ENCODE measurements at places on chromosomes 1 and 21.

DNA sequence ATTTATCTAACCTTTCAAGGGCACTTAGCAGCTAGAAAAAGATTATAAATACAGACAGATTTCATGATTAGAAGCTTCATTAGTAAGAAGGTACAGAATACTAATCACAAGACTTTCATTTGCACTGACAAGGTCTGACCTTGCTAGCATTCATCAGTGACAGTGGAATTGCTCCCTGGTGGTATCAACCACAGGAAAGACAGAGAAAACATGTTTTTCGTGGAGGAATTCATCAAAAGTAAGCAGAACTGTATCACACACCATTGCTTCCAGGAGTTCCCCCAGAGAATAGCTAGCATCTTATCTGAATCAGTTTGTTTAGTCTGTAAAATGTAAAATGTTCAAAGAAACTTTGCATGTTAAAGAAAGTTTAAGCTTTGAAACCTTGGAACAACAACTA, 20.6 kb upstream of the CRB1 start:
- no peak for DNase-seq

DNA sequence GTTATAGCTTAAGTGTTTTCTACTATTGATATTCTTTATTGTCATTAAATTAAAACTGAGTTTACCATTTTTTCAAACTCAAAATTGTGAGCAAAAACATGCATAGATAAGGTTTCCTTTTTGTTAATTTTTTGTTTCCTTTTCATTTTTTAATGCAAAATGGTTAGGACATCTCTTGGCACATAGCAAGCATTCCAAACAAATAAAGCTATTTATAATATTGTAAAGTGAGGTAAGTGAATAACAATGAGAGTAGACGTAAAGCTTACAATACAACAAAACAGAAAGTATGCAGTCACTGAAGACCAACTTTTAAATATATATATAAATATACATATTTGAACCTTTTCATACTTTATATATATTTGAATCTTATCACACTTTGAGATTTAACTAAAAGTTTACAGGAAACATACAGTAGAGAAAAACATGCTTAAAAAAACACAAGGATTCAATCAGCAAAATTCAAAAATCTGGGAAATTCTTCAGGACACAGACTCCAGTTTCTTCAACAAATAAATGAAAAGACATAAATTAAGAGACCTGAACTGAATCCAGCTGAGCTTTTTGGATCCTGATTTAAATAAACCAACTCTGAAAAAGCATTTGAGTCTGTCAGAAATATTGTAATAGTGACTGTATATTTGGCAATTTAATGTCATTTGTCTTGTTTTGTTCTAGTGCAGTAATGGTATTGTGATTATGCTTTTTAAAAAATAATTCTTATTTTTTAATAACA, 67.5 kb upstream of the SAMSN1 start:
- no peak for DNase-seq

DNA sequence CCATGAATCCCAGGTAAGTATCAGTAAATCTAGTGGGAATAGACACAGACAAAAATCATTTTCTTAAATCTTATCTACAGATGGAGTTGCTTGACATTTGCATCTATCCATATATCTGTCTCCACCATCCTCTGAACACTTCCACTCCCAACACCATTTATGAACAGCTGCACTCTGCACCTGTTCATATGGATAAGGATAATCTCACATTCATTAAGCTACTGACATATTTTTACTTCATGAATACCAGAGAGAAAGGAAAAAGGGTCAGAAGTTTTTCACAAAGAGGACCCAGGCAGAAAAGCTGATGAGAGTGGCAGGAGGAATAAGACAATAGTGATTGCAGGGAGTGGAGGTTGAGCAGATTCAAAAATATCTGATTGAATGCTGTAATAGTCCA, 222.6 kb downstream of the DNAH14 start:
- DNase-seq, result no peak

GRCh38 chr1:9654051-9654833, 2.7 kb downstream of the PIK3CD start:
- no peak for DNase-seq

DNA sequence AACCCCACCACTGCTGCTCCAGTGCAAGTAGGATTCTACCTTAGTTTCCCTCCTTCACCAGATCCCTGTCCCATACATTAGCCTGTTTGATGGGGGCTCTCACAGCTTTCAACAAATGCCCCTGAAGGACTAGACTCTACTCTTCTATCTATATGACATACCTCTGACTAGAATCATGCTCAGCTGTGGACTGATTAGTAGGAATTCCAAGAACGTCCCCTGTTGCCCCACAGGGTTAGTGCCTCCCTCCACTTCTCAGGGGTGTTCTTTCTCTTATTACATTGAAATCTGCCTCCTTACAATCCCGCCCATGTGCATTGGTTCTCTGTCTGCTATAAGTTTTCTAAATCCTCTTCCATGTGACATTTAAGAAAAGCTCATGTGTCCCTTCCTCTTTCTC, 375.9 kb upstream of the DUSP10 start:
- DNase-seq, result no peak

GRCh38 chr1:17141441-17142197, 22.4 kb upstream of the PADI2 start:
- DNase-seq, result no peak

GRCh38 chr1:203353486-203353885, 2.6 kb upstream of the FMOD start:
- DNase-seq, result no peak

DNA sequence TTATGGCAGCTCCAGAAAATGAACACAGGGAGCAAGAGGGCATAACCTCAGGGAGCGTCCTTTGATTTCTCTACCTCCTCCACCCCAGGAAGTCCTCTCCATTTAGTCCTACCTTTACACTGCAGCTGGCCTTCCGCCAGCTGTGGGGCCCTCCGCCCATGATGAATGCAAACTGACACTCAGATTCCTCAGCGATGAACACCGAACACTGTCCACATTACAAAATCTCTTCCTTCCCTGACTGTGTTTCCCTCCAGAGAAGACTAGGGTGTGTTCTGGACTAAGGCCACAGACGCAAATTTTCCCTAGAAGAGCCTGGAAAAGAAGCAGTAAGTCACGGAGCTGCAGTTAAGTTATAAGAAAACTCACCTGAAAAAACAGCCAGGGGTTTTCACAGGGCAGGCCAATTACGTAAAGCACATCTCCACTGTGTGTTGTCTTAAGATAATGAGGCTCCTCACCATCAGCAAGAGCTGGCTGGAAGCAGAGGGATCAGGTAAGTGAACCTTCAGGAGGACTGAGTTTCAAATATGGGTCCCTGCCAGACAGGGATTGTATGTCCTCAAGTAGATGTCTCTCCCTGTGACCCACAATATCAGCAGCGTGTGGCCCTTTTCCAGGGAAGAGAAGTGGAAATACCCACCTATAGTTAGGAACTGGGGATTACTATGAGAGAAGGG, 46.3 kb upstream of the ATP1B1 start:
- DNase-seq, result no peak

- no peak for DNase-seq
These were observed 11.7 kb downstream of the UBE2G2 start for GRCh38 chr21:44789880-44790279.

DNA sequence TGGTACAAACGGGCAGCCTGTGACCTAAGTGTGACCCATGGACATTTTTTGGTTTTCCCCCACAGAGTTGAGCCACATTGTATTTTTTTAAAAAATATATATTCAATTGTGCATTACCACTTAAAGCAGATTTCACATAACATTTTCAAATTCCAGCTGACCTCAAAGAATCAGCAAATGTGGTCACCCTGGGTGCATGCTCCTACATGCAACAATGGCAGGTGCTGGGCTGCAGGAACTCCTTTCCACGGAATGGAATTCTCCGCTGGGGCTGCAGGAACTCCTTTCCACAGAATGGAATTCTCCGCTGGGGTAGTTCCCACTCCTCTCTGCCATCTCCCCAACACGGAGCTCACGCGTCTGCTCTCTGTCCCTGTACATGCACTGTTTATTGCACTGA, 68.7 kb downstream of the MAP10 start:
- no peak for DNase-seq

DNA sequence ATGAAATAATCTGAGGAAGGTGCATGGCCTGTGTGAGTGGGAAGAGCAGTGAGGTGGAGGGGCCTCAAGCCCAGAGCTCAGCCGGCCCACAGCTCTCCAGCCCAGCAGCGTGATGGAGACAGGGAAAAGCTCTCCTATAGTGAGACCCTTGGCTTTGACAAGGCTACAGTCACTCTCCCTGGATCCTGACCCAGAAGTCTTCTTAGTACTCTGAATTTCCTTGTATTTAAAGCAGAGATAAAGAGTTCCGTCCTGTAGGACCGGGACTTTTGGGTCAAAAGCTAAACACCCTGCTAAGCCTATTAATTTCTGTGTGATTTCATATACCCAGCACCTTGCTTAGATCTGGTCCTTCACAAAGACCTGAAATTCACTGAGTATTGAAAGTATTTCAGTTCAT, 48.2 kb upstream of the F3 start:
- DNase-seq, result no peak

DNA sequence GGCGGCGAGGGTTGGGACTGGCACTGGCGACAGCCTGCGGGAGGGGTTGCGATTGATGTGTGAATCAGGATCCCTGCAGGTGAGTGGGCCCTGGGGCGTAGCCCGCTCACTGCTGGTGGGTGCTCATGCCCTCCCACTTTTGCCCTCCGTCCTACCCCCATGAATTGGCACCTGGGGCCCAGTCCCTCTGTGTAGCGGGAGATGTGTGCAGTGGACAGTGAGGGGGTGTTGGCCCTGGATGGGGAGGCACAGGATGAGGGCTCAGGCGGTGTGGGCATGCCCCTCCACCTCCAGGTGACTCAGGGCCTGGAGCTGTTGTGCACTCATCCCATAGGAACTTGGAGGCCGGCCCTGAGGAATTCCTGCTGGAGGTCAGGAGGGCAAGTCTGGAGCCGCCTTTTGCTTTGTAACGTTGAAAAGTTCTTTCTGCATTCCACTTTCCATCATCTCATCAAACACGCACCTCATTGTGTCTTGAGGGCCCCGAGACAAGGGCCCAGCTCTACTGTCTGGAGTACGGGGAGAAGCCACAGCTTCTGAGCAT, 3.0 kb downstream of the PEAR1 start:
- no peak for DNase-seq

Data from NCI-H2081 (cell line).